Dermis microvascular lymphatic vessel endothelial cell (primary cell): ENCODE measurements at places on chromosomes 6 and 20.

GRCh38 chr6:144920391-144920961 is 635.3 kb downstream of the UTRN start:
- DNase-seq, result no peak

DNA sequence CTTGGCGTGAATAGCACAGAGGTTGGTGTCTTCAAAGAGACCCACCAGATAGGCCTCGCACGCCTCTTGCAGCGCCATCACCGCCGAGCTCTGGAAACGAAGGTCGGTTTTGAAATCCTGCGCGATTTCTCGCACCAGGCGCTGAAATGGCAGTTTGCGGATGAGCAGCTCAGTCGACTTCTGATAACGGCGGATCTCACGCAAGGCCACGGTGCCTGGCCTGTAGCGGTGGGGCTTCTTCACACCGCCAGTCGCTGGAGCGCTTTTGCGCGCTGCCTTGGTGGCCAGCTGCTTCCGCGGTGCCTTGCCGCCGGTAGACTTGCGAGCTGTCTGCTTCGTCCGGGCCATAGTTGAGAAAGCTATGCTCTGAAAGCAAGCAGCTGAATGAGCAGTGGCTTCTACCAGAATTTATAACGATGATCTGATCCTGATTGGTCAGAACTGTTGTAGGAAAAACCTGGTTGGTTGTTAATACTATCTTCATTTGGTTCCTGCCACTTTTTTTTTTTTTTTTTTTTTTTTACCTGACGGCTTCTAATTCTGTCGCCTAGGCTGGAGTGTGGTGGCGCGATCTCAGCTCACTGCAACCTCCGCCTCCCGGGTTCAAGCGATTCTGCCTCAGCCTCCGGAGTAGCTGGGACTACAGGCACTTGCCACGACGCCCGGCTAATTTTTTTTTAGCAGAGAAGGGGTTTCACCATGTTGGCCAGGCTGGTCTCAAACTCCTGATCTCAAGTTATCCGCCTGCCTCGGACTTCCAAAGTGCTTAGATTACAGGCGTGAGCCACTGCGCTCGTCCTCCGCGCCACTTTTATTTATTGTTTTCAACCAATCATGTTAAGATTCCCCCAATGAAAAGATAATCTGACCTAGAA is 21.5 kb downstream of the OR2B2 start:
- DNase-seq, result peak; percentile 91

- DNase-seq, result no peak
These were observed 144.5 kb upstream of the MCHR2 start for GRCh38 chr6:100138346-100139022.

DNA sequence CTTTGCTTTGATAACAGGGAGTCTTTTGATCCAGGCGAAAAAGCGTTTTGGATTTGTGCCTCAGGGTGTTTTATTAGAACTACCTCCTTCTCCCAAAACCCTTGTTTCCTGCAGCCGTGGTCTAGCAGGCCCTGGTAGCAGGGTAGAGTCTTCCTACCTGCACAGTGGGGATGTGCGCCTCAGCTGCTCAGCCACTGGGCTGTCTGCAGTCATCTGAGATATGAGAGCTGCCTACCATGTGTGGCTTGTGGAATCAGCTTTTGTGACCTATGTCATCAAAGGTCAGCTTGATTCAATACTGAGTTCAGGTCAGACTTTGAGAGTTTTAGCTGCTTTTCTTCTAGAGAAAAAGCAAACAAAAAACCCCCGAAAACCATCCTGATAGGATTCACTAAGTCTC is 279.5 kb downstream of the CLIC5 start:
- DNase-seq, result no peak

- peak; percentile 80 for DNase-seq
These were observed 37.0 kb upstream of the SAMHD1 start for GRCh38 chr20:36988494-36988966.

GRCh38 chr6:10409233-10409721 is 5.6 kb downstream of the TFAP2A start:
- no peak for DNase-seq

- DNase-seq, result peak; percentile 23
These were observed 61.4 kb downstream of the TXLNB start for GRCh38 chr6:139230391-139230840.

- no peak for DNase-seq
These were observed 57.9 kb upstream of the SMIM8 start for GRCh38 chr6:87264481-87264880.

GRCh38 chr20:31630187-31630790 is 7.4 kb upstream of the COX4I2 start:
- no peak for DNase-seq

DNA sequence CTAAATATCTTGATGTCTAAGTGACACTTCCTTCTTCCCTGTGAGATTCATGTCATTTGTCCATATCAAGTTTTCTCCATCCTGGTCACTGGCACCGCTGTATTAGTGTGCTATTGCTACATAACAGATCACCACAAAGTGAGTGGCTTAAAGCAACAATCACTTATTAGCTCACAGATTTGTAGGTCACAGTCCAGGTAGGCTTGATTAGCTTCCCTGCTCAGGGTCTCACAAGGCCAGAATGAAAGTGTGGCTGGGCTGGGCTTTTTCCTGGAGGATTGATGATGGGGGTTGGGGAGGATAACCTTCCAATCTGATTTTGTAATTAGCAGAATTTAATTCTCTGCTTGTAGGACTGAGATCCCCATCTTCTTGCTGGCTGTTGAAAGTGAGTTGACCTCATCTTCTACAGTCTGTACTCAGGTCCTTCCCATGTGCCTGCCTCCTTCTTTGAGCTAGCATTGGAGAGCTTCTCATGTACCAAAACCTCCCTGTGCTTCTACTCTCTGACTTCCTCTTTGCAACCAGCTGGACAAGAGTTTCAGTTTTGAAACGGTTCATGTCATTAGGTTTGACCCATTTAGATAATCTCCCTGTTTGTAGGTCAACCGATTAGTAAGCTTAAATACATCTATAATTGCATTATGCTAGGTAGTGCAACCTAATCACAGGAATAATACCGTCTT is 152.4 kb upstream of the MAN1A1 start:
- no peak for DNase-seq

GRCh38 chr6:39218868-39219567 is 10.3 kb downstream of the KCNK5 start:
- DNase-seq, result no peak

GRCh38 chr6:136725124-136725523 is 67.2 kb downstream of the MAP3K5 start:
- DNase-seq, result no peak

GRCh38 chr20:10131732-10132345 is 86.8 kb upstream of the SNAP25 start:
- DNase-seq, result no peak

- no peak for DNase-seq
These were observed 50.0 kb downstream of the SLC23A2 start for GRCh38 chr20:4951299-4951698.
